Activated T-cell treated with anti-CD3 and anti-CD28 coated beads, Interleukin-2, amount 50 U/mL, for 4 hours (primary cell): ENCODE measurements at places on chromosomes 2 and 18.

DNA sequence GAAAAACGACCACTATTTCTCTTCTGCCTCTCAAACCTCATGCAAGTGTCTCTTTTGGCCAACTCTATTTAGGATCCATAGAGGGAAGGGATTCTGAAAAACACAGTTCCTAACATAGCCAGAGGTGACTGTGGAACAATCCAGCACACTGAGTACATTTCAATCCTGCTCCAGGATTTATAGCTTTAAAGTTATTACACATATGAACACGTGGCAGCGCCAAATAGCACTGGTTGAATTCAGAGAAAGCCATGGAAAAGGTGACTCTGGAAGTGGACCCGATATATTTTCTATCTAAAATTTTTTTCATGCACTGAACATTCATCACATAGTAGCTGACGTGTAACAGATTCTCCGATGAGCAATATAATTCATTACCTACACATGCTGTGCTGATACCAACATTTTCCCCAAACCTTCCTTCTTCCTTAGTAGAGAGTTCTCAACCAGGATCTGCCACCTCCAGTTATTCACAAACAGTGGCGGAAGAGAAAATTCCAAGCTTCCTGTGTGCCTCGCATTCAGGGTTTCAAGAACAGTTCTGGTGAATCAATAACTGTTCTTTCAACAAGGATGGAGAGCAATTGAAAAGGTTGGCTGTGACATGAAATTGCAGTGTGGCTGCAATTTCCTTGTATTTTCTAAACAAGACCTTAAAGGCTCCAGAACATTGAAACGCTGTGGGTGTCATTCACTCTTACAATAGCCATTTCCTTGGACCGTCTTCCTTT is 25.7 kb upstream of the TTR start:
- DNase-seq = no peak

GRCh38 chr2:20210462-20210861 is 14.5 kb downstream of the SDC1 start:
- no peak for DNase-seq

- DNase-seq = no peak
Observed at GRCh38 chr2:105291981-105292380, 37.6 kb downstream of the TGFBRAP1 start.

DNA sequence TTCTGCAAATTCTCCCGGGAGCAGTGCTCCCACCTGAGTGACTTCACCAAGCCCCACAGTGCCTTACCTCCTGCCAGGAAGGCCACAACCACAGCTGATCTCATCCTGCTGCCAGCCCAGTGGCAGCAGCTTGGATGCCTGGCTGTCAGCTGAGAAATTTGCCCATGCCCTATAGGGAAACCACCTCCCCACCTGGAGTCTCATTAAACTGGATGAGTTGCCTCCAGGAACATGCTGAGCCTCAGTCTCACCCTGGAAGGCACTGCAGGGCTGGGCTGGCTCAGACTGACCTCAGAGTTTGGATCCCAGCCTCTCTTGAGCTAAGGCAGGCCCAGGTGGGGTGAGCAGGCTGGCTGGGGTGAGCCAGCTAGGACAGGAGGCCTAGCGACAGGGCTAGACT is 23.3 kb downstream of the REEP1 start:
- no peak for DNase-seq

GRCh38 chr2:239465017-239466001 is 64.5 kb upstream of the HDAC4 start:
- DNase-seq = no peak

DNA sequence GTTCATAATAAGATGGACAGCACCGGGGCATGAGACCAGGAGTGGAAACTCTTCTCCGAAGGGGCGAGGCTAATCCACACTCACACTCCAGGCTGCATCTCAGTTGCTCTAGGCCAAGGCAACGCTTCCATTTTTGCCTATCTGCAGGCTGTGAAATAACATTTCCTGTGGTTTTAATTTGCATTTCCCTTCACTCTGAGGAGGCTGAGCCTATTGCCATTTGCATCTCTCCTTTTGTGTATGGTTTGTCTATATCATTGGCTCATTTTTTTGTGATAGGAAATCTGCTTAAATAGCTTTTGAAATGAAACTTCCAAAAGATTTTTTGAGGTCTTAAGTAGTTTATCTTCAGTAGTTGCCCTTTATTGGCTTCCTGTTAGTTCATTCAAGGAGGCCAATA is 57.6 kb downstream of the TPGS2 start:
- no peak for DNase-seq

DNA sequence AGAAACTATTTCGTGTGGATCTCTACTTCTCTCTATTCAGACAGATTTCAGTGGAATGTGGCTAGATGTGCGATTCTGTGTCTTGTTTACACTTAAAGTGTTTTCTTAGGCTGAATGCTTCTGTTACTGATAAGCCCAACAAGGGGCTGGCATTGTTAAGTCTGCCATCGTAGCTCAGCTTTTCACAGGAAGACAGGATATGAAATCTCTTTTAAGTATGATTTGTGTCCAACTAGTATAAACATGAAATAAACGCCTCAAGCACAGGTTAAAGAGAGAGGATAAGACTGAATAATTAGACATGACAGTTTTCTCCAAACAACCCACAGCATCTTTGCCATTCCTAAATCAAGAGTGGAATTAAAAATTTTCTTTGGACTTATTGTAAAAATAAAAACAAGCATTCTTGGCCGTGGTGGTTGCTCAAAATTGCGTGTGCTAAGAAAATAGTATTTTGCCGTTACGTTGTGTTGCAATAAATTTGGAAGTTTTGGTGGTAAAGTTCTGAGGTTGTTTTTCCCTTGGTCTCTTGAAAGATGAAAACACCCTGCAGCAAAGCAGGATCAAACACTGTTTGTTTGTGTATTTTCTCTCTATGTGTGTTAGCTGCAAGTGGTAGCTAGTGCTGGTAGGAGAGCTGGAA is 1.0 kb downstream of the VIT start:
- DNase-seq = no peak

- no peak for DNase-seq
Observed at GRCh38 chr18:58527952-58528287, 101.0 kb downstream of the ALPK2 start.
